ENCODE measurements at places on chromosomes 6 and 20.

DNA sequence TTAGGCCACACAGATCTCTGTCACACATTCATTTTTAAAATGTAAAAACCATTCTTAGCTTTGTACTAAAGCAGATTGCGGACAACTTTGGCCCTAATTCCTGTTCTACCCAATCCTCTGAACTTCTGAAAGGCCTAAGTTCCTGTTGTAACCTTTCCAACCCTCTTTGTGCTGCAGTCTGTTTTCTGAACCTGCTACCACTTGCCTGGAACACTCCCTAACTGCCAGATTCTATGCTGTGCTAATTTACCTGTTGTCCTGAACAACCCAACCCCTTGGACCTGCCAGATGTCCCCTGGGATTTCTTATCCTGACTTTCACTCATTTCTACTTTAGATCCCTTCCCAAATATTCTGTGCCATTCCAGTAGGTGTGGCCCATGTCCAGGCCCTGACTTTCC is 398.7 kb downstream of the ZFAND3 start:
- DNase-seq: no peak

DNA sequence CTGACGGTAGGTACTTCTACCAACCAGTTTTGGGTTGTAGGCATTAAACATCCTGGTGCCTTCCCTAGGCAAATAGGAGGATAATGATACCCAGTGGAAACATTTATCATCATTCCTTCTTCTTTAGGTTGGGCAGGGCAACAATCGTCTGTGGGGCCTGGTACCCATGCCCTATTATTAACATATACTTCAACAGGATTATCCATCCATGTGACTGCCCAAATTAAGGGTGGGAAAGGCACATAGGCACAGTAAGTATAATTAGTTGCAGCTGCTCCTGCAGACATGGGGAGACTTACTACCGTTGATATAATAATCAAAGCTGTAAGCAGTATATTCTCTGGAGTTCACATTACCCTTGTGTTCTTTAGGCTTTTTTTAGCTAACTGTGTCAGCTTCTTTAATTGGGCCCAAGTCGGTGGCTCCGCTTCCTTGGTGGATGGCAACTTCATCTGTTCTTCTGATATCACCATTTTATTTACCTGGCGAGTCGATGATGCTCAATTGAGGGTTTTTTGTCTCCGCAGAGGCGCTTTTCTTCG is 16.8 kb downstream of the RPL7L1 start:
- no peak for DNase-seq

DNA sequence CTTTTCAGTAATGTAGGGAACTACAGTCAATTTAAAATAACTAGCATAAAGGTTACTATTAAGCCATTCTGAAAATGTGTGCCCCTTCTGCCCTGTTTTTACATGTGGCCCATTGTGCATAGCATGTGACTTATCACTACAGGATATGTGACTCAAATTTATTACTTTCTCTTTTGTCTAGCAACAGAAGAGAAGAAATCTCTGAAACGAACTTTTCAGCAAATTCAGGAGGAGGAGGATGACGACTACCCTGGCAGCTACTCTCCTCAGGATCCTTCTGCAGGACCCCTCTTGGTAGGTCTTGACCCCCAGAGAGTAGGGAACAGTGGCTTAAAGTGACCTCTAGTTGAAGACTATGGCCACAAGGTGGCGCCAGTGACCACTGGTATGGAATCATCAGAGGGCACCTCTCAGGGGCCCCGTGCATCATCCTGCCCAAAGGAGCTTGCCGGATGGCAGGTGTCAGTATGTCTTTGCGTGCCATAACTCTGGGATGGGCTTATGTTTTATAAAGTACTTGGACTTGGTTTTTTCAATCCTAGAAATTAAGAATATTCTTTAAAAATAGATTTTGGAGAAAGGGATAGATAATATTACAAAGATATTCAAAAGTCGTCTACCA is 23.9 kb downstream of the RPRD1B start:
- DNase-seq: peak; percentile 48

DNA sequence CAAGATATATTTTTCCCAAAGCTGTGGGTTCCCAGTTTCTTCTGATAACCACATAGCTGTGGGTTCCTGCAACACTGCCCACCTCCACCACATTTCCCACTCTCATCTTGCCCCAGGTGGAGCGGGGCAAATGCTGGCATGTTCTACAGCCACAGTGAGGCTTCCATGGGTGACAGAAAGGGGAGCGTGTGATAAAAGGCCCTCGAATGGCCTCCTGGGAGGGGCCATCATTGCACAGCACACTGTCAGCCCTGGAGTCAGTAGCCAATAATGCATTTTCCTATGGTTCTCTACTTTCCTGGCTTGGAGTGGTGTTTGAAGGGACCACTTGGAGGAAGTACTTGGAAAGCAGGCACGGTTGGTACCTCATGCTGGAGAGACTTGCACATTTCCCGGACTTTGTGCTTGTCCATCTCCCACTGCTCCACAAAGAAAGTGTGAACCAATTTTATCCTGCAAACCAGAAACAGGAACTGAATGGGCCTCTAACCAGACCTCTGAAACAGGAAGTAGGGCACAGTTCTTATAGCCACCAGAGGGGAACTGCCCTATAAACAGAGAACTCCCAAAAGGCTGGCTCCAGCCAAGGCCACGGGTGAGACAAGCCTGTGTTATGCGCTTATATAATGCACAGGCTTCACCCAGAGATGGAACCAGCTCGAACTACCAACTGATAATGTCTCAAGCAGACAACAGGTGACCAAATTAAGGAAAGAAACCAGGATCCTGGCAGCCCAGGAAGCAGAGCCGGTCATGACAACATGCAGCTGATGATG is 8.6 kb downstream of the MAP3K5 start:
- no peak for DNase-seq

DNA sequence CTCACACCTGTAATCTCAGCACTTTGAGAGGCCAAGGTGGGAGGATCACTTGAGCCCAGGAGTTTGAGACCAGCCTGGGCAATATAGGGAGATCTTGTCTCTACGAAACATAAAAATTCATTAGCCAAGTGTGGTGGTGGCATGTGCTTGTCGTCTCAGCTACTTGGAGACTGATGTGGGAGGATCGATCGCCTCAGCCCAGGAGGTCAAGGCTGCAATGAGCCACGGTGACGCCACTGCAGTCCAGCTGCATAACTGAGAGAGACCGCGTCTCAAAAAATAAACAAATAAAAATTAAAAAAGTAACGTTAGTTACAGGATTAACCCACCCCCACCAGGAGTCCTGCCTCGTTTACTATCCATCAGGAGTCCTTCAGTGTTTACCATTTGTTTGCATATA is 345.1 kb downstream of the BTBD3 start:
- no peak for DNase-seq

DNA sequence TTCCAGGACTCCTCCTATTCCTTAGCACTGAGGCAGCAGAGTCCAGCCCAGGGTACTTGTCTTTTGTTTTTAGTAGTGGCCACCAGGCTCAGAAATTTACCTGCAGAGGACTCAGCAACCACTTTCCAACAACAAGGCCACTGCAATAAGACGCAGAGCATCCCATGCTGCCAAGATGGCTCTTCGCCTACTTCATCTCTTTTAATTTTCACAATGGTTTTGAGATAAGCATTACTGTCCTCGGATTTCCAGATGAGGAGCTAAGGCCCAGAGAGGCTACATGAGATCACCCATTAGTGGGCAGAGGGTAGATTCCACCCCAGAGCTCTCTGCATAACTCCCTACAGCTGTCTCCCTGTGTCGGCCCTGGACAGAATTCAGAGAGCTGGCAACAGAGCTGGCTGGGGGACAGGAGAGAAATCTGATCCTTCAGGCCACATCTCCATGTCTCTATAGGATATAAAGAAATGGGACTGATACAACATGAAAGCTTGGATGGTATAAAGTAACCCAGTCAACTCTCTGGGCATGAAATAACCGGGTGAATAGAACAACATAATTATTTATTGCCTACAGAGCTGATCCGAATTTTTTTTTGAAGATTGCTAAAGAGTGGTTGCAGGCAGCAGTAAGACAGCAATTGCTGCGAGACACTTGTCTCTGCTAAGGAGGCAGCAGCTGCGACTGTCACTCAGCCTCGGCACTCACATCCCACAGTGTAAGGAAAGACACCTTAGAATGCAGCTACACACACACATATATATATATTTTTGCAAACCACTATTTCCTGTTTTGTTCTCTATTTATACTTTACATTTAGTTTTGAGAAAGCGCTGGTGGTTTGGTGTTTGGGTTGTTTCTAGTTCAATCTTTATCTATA is 37.2 kb downstream of the SCML4 start:
- DNase-seq: no peak

GRCh38 chr20:54416770-54417169 is 58.6 kb upstream of the DOK5 start:
- DNase-seq: no peak

GRCh38 chr20:8331740-8332412 is 199.8 kb downstream of the PLCB1 start:
- DNase-seq: no peak

DNA sequence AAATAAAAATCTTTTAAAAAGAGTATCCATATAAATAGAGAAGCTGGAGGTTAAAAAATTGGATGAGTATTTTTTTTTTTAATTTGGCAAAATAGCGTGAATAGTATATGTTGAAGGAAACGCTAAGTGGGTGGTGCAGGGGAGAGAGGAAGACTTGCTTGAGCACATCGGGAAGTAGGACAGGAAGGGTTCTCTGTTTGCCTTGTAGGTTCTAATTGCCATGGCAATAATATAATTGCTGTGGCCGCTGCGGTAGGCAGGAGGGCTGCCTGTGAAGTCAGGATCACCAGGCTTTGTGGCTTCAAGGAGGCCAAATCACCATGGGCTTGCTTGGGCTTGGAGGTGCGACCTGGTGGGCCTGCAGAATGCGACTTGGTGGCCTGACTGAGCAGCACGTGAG is 35.1 kb downstream of the IGF2R start:
- DNase-seq: no peak

GRCh38 chr6:130964808-130965604 is 98.0 kb downstream of the EPB41L2 start:
- no peak for DNase-seq

DNA sequence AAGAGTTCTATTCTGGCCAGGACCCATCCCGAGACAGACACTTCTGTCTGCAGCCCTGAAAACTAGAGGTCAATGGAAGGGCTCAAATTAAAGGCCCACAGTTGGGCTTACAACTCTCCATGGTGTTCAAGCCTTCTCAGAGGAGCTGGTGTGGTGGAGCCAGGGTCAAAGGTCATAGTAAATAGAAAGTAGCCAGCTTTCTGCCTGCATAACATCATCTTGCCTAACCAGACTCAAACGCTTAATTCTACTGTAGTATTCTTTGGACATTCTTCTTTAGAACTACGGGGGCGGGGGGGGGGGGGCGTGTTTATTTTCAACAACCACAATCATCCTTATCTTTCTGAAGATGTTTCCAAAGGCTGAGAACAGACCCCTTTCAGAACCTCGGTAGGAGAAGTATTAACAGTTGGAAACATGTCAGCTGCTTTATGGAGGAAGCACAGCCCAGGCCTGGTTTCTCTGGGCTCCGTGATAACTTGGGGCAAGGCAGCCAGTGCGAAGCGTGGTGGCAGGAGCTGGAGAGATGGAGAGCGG is 1.5 kb upstream of the RREB1 start:
- DNase-seq: no peak

DNA sequence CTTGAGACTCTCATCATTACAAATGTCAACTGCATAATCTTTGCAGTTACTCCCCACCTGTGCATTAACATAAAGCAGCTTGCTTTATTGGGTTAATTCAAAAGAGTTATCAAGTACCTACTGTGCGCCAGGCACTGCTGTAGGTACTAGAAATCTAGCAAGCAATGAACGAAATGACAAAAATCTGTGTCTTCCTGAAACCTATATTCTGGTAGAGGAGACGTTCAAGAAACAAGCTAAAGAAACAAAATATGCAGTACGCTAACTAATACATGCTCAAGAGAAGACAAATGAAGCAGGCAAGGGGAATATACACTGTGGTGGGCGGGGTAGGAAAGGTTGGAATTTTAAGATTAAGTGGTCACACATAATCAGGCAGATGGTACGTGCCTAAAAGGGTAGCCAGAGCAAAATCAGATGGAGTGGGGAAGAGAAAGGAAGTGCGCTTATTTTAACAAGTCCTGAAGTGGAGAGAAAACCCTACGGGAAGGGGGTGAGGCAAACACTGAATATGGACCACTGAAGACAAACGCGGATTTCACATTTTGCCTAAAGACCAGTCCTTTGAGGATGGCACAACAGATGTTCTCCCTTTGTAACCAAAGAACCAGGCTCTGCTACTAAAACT is 1.2 kb downstream of the ELOVL2 start:
- DNase-seq: no peak

GRCh38 chr20:47418069-47418757 is 61.7 kb upstream of the ZMYND8 start:
- DNase-seq: no peak

GRCh38 chr20:57911512-57912226 is 201.9 kb upstream of the PMEPA1 start:
- no peak for DNase-seq

DNA sequence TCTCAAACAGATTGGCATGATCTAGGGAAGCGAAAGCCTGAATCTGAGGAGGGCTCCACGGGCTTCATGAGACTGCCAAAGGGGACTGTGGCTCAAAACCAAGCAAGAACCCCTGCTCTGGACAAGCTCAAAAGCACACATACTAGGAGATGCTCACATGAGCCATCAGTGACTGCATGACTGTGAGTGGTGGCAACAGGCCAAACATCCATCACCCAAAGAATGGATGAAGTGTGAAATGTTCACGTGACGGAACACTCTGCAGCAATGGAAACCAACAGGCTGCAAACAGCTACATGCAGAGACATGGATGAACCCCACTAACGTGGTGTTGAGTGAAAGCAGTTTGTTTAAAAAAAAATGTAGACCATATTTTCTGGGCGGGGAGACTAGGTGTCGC is 136.3 kb downstream of the PREX1 start:
- no peak for DNase-seq

DNA sequence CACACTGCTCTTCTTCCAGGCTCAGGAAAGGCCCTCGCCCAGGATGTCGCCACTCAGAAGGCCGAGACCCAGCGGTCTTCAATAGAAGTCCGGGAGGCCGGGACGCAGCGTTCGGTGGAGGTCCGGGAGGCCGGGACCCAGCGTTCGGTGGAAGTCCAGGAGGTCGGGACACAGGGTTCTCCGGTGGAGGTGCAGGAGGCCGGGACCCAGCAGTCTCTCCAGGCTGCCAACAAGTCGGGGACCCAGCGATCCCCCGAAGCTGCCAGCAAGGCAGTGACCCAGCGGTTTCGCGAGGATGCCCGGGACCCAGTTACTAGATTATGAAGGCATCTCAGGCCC is 1.0 kb downstream of the KHDC3L start:
- DNase-seq: no peak

DNA sequence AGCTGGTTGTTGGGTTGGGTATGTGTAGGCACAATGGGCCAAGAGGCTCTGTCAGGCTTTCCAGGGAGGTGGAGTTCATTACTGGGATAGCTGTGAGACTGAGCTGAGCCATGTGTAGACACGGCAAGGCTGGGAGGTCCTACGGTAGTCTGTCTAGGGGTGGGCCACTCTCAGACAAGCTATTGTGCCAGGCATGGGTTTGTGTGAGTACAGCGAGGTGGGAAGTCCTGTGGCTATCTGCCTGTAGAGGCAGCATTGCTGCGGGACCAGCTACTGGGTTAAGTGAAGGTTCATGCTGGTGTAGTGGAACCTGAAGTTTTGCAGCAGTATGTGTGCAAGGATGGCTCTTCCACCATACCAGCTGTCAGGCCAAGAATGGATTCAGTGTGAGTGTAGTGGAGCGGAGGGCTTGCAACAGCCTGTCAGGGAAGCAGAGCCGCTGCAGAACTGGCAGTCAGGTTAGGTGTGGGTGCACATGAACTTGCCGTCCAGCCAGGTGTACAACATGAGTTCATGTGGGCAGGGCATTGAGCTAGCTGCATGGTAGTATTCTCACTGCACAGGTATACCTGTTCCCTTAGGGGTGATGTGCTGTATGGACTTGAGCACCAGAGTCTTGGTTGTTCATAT is 78.0 kb upstream of the CENPW start:
- no peak for DNase-seq

GRCh38 chr20:34322267-34323105 is 19.3 kb upstream of the AHCY start:
- no peak for DNase-seq
